ENCODE measurements at places on chromosomes 7 and 10.

- DNase-seq, result no peak
Observed at GRCh38 chr7:78413568-78413967, 615.0 kb downstream of the PHTF2 start.

DNA sequence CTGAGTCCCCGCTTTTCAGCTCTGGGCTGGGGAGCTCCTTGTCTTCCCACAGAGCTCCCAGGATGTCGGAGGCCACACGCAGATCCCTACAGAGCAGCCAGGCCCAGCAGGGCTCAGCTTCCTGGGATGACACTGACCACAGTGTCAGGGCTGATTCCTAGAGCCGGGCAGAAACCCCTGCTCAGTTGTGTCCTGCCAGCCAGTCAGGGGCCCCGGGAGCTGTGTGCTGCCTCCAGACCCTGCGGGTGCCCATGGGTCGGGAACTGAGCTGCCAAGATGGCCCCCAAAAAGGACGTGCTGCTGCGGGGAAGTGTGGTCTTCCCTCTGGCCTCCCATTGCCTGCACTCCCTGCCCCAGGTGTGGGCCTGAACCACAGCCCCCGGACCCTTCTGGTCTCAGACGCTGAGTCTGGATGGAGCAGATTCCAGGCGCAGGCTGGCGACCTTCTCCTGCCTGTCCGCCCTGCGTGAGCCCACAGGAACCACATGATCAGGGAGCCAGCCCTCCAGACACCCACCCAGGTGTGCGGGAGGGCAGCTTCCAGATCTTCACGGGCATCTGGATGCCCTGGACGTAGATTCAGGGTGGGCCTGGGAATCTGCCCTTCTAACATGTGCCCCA is 217.4 kb downstream of the MAD1L1 start:
- DNase-seq, result no peak

DNA sequence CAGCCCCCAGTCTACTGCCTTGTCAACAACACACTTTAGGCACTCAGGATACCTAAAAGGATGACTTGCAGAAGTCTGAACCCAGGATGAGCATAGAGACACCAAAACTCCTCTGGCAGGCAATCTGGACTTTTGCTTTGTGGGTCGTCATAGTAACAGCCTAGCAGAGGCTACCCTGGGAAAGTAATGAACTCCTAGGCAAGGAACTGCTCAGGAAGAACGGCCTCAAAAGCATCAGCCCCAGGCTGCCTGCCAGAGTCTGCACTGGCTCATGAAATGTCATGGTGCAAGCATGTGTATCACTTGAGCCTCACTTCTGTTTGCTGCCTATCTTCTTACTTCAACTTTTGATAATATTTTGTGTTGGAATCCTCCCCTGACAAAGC is 715.1 kb downstream of the GRID1 start:
- DNase-seq, result no peak

- DNase-seq, result peak; percentile 58
Observed at GRCh38 chr7:135879233-135879632, 97.9 kb downstream of the MTPN start.

GRCh38 chr7:114302858-114303257 is 111.8 kb upstream of the FOXP2 start:
- no peak for DNase-seq

- DNase-seq, result peak; percentile 36
Observed at GRCh38 chr10:77582710-77583115, 54.9 kb downstream of the KCNMA1 start.

- no peak for DNase-seq
Observed at GRCh38 chr10:36091007-36091406, 448.9 kb upstream of the FZD8 start.

DNA sequence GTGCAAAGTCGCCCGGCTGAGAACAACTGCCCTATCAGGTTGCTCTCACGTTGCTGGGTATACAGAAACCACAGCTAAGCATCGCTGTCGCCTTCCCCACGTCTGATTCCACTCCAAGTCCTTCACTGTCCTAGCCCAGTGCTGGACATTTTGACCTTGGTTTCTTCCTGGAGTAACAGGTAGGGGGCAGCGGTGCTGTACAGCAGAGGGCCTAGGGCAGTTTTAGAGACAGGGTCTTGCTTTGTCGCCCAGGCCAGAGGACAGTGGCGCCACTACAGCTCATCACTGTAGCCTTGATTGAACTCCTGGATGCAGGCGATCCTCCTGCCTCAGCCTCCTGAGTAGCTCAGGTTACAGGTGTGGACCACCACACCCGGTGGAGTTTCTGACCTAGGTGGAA is 2.6 kb downstream of the CLDN15 start:
- DNase-seq, result no peak

DNA sequence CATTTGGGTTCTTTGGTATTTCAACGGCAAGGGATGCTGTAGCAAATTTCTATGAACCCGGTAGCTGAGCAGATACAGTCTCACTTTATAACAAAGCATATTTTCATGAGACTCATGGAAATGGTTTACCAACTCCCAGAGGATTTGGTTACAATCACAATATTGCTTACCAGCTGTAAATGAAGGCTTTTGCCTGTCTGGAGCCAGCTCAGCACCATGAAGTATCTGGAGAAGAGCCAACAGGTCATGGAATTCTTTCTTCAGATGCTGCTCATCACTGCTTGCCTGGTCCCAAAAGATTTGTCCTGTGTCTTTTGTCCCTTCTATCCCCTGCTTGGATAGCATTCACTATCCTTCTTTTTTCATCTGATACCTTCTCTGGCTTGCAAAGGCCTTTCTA is 316.9 kb upstream of the PHYHIPL start:
- DNase-seq, result no peak
